ENCODE measurements at places on chromosomes 4 and X. TPM values are rescaled to one million over a fixed set of nuclear protein-coding genes. Genes with fewer than 3 reads are reported as not detected.
A peak's percentile ranks its signal among the peaks of the same experiment; 100 is the strongest.

The STK32B gene
- polyA plus RNA-seq: 4.1 TPM

GRCh38 chr4:87388901-87389300, 2.1 kb downstream of the HSD17B11 start:
- DNase-seq: no peak

GRCh38 chr4:53586121-53586816, 5.0 kb downstream of the LNX1 start:
- peak; percentile 60 for DNase-seq

- DNase-seq: peak; percentile 42
Observed at GRCh38 chr4:148445071-148445859, 3.1 kb upstream of the NR3C2 start.

GRCh38 chr4:28469886-28470285, 1609.2 kb downstream of the STIM2 start:
- no peak for DNase-seq

- DNase-seq: no peak
Observed at GRCh38 chrX:11789809-11790208, 31.8 kb downstream of the MSL3 start.

- no peak for DNase-seq
Observed at GRCh38 chr4:39067031-39067430, 5.0 kb downstream of the KLHL5 start.

The SHROOM4 gene
- 30.7 TPM for polyA plus RNA-seq

DNA sequence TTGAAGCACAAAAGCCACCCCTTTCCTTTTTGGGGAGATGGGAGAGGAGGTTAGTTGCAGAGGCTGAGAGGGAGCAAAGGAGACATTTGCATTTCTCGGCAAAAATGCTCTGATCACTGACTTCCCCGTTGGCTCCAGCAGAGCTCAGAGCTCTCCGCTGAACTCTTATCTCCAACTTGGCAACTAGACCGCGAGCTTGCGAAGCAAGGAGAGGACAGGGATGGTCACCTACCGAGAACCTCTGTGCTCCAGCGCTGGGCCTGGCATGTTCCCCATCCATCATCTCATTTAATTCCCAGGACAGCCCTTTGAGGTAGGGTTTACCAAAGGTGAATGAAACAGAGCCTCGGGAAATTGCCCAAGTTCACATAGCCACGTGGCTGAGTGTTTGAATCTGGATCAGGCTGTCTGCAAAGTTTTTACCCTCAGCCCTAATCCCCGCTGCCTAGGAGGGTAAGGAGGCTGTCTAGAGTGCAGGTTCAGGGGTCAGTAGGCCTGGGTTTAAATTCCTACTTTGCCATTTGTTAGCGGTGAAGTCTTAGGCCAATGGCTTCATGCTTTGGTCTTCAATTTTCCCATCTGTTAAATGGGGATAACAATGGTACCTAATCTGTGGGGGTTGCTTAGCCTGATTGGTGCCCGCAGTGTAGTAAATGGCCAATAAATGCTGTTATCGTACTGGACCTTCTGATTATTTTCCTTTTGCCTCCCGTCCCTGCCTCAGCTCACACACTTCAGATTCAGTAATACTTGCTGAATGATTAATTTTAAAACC, 3.8 kb upstream of the CITED1 start:
- DNase-seq: no peak

- no peak for DNase-seq
Observed at GRCh38 chr4:24800325-24800895, 5.0 kb downstream of the SOD3 start.

GRCh38 chr4:5752376-5753184, 41.6 kb downstream of the EVC start:
- DNase-seq: peak; percentile 65

The EFHC2 gene
- polyA plus RNA-seq: 5.1 TPM

The USP26 gene
- 0.06 TPM for polyA plus RNA-seq

The TDO2 gene
- 30.7 TPM for polyA plus RNA-seq

- no peak for DNase-seq
Observed at GRCh38 chr4:48665555-48666186, 114.4 kb downstream of the FRYL start.

- peak; percentile 19 for DNase-seq
Observed at GRCh38 chr4:182975806-182976205, 58.6 kb upstream of the DCTD start.

The HPSE gene
- polyA plus RNA-seq: 1.7 TPM

DNA sequence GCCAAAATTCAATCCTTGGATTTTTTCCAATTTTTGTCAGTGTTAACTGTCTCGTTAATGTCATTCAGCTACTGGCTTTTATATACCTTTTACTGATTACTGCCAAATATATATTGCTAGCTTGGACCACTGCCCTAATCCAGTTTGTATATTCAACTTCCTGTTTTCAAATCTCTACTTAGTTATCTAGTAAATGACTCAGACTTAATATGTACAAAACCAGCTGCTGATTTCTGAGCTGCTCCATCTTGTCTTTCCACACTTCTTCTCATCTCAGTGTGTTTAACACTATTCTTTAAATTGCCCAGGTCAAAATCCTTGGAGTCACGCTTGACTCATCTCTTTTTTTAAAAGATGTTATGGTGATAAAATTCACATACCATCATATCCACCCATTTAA, 1196.7 kb downstream of the RAPGEF2 start:
- DNase-seq: no peak

GRCh38 chr4:52987392-52988056, 125.4 kb downstream of the RASL11B start:
- DNase-seq: no peak
